ENCODE measurements at places on chromosomes 13 and 19. TPM values are rescaled to one million over a fixed set of nuclear protein-coding genes. Genes with fewer than 3 reads are reported as not detected.
A peak's percentile ranks its signal among the peaks of the same experiment; 100 is the strongest.

DNA sequence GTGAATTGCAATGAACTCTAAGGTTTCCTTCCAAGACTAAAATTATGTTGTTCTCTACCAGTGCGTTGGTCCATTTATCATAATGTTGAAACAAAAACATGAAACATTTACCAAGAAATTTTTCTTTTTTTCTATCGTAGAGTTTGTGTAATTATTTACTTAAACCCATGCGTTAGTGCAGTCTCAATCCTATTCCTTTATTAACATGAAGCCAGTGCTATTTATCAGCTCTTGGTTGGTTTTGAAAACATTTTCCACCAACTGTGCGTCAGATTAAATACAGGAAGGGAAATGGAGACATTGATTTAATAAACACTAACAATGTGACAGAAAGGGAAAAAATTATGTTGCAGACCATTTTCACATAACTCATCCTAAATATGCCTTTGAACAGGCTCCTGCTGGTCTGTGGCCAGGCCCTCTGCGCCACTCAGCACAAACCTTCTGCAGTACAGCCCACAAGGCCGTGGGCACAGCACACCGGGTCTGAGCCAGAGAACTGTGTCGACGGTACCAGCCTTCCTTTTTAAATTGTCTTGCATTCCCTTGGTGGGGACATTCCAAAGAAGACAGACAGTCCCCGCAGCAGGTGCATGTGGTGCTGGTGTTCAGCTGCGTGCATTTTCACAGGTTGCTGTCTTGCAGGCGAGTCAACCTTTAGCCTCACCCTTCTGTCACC, 135.8 kb downstream of the SHISA2 start:
- DNase-seq: no peak

DNA sequence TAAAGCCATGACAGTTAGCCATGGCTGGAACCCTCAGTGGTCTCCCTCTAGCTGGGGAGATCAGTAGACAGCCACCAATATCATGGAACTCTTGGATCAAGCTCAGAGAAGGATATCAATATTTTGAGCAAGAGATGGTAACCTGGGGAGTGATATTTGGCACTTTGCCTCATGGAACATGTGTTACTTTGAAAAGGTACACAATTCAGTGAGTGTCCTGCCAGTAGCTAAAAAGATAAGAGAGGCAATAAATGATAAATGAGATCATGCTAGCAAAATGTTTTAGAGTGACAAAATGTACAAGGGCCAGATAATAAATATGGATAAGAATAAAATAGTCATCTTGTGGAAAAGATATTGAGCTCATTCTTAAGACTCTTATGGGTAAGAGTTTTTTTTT, 1618.7 kb downstream of the OLFM4 start:
- DNase-seq: no peak

DNA sequence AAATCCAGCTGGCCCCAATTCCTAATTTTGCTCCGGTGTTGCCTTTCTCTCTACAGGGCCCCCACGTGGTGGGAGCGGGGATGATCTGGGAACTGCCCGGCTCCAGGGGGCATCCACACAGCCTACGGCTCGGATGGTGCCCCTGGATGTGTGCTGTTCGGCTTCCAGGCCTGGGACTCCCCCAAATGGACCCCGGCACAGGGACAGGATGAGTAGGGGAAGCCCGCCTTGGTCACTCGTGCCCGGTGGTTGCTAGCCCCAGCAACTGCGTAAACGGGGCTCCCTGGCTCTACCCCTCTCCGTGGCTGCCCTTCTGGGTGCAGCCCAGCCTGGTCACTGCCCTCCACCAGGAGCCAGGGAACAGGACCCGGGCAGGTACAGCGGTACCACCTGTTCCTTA, 111.5 kb downstream of the TEX26 start:
- no peak for DNase-seq

- DNase-seq: no peak
Measured at GRCh38 chr13:80873589-80873988, 532.7 kb upstream of the SPRY2 start.

- peak; percentile 49 for DNase-seq
Measured at GRCh38 chr19:45638930-45639729, at the start of gene EML2. TSS of gene EML2 (minus strand) at chr19:45639397. CDS start at chr19:45639376, 21 bp downstream.

DNA sequence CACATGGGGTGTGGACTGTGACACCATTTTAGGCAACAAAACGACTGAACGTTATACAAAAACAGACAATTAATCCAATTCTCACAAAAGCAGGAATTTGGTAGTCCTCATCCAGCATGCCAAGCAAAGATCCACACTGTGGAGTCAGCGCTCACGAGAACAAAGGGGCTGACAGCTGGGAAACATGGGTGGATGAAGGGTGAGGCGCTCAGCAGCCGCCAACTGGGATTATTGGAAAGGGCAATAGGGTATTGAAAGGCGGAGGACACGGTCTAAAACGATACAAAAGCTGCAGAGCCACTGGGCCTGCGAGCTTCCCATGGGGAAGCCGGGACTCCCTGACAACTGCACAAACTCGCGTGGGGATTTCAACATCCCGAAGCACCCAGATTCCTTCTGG, 4.7 kb upstream of the ZNF813 start:
- no peak for DNase-seq

DNA sequence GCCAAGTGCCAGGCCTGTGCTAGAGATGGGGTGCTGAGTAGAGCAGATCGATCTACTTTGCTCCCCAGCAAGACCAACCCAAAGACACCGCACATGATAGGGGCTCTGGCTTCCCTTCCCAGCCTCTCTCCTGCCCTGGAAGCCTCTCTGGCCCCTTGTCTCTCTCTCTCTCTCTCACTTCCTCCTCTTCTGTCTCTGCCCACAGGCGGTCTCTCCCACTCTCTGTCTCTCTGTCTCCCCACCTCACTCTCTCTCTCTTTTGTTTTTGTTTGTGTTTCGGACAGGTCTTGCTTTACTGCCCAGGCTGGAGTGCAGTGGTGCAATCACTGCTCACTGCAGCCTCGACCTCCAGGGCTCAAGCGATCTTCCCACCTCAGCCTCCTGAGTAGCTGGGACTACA, 1.3 kb downstream of the SELENOV start:
- no peak for DNase-seq

CNN1 gene
- total RNA-seq: 11.2 TPM

OR7D2 gene
- not detected for total RNA-seq

DNA sequence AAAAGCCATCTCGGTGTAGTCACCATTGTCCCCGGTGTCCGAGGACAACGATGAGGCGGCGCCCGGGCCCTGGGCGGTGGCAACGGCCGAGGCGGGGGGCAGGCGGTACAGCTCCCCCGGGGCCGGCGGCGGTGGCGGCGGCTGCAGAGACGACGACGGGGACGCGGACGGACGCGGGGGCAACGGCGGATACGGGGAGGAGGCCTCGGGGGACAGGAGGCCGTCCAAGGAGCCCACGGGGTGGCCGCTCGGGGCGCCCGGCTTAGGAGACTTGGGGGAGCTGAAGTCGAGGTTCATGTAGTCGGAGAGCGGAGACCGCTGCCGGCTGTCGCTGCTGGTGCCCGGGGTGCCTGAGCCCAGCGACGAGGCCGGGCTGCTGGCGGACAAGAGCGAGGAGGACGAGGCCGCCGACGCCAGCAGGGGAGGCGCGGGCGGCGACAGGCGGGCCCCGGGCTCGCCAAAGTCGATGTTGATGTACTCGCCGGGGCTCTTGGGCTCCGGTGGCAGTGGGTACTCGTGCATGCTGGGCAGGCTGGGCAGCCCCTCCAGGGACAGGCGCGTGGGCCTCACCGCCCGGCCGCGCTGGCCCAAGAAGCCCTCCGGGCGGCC, 3.5 kb downstream of the IRS2 start:
- DNase-seq: no peak

DNA sequence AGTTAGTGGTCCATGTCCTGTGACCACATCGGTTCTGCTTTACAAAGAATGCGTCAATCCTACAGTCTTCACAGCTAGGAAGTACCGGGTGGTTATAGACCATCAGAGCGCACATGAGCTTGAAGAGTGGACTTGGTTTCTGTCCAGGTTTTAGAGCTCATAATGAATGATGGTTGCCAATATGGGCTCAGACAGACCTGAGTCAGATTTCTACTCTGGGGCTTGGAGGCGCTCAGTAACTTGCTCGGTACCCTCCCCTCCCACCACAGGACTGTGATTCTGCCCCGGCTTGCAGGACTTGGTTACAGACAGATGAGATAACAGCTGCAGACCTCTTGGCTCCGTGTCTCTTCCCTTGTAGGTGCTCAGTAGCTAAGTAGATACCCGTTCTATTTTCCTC, 284.7 kb downstream of the TSHZ3 start:
- DNase-seq: no peak

DNA sequence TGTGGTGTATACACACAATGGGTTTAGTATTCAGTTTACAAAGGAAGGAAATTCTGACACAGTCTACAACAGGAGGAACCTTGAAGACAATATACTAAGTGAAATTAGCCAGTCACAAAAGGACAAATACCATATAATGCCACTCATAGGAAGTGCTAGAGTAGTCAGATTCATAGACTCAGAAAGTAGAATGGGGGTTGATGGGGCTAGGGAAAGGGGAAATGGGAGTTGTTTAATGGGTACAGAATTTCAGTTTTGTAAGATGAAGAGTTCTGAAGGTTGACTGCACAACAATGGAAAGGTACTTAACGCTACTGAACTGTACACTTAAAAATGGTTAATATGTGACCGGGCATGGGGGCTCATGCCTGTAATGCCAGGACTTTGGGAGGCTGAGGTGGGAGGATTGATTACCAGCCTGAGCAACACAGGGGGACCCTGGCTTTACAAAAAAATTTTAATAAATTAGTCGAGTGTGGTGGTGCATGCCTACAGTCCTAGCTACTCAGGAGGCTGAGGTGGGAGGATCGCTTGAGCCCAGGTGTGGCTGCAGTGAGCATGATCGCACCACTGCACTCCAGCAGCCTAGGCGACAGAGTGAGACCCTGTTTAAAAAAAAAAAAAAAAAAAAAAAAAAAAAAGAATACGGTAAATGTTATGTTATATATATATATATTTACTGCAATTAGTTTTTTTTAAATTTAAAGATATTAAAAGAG, 45.0 kb downstream of the SLC15A1 start:
- DNase-seq: no peak

SWSAP1 gene
- total RNA-seq: 2.6 TPM

GRCh38 chr19:14325863-14326262, 55.4 kb upstream of the ADGRE5 start:
- DNase-seq: no peak

- no peak for DNase-seq
Measured at GRCh38 chr13:40984668-40985366, 34.3 kb downstream of the ELF1 start.

FUT1 gene
- total RNA-seq: 4.4 TPM

RNF225 gene
- not detected for total RNA-seq

DNA sequence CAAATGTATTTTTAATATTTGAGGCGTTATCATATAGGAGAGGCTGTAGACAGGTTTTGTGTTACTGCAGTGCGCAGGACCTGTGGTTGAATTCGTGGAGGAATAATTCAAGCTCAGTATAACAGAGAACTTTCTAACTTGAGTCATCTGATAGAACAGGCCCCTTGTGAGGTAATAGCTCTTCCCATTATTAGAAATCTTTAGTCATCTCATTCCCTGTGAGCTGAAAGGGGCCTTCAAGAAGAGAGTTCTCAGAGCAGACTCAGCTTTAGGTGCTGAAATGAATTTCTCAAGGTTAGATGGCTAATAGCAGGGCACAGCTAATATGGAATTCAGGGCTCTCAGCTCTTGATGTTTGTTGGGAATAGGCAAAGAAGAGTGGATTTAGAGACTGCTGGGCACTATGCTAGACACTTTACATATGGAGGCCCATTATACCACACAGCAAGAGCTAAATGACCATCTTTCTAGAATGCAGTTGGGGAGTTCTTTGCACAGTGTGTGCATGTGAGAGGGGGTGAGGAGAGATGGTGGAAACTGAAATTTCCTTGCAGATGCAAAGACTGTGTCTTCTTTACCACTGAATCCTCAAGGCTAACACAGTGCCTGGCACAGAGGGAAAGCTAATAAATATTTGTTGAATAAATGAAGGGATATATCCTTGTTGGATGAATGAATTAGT, 89.5 kb downstream of the DGKH start:
- DNase-seq: no peak

DNA sequence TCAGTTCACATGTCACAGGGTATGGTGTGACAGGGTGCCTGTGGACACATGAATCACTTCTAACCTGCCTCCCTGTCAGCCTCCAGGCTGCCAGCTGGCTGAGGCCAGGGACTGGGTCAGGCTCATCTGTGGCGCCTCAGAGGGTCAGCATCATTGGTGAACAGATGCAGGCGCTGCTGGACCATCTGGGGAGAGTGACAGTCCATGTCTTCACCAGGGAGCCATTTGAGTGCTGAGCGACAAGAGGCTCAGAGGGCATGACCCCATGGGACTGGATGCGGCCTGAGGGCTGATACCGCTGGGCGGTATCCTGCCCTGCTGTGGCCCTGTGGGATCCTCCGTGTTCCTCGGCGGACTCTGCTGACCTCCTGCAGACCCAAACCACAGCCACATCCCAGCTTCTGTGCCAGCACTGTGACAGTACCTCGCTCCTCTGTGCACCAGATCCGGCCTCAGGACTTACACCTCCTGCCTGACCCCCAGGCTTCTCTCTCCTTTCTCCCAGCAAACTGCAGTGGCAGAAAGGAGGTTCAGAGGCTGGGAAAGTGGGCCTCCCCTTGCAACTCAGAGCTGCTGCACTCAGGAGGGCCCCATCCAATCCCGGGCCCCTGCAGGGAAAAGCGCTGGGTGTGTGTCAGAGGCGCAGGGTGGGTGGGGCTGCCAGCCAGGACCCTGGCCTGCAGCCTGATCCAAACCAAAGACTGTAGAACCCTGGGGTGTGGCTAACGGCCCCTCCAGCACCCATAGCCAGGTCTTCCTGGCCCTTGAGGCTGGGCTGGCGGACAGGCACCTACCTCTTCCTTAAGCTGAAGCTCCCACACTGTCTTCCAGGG, 10.2 kb downstream of the ACTMAP start:
- no peak for DNase-seq

IFNL1 gene
- total RNA-seq: not detected

MCF2L gene
- 59.3 TPM for total RNA-seq

IRF3 gene
- total RNA-seq: 63.9 TPM

DNA sequence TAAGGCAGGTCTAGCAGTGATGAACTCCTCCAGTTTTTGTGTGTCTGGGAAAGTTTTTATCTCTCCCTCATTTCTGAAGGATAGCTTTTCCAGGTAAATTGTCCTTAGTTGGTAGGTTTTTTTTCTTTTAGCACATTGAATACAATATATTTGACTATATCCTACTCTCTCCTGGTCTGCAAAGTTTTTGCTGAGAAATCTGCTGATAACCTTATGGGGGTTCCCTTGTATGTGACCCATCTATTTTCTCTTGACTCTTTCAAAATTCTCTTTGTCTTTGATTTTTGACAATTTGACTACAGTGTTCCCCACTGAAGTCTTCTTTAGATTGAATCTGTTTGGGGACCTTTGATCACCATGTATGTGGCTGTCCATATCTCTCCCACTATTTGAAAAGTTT, 42.6 kb upstream of the ZNF507 start:
- DNase-seq: no peak

LGALS14 gene
- total RNA-seq: 0.28 TPM

FBXL3 gene
- 56.3 TPM for total RNA-seq

TMEM255B gene
- total RNA-seq: 1.4 TPM

ZNF146 gene
- 86.3 TPM for total RNA-seq

DNA sequence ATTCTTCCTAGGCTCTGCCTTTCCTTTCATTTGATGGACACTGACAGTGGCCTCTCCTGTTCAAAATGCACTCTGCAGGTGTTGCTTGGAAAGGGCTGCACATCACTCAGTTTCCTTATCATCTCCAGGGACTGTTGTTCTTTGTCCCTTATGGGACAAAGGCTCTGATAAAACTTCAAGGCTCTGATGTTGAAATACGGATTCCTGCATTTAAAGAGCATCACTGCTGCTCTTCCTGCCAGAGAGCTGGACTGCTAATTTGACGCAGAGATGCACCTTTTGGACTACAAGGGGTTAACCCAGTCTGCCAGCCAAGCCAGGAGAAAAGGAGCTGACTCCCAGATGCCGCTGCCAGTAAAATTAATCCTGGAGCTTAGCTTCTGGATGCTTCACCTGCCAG, 952.1 kb downstream of the DIAPH3 start:
- DNase-seq: no peak
